ENCODE measurements at places on chromosomes 5 and 9. TPM values are rescaled to one million over a fixed set of nuclear protein-coding genes. Genes with fewer than 3 reads are reported as not detected.

- DNase-seq, result no peak
Observed at GRCh38 chr5:1800472-1801221, 560 bp upstream of the NDUFS6 start.

Gene HOMER1
- 7.2 TPM for total RNA-seq

GRCh38 chr5:72125941-72126620 lies 18.8 kb downstream of the MAP1B start:
- DNase-seq, result no peak

Gene GALNT12
- not detected for total RNA-seq

- peak; percentile 54 for DNase-seq
Observed at GRCh38 chr5:135707302-135707701, 127.2 kb upstream of the SLC25A48 start.

All from osteocyte (in vitro differentiated cells).